ENCODE measurements at places on chromosomes 5 and 9. TPM values are rescaled to one million over a fixed set of nuclear protein-coding genes. Genes with fewer than 3 reads are reported as not detected.
A peak's percentile ranks its signal among the peaks of the same experiment; 100 is the strongest.

SLC25A2 gene
- not detected for polyA plus RNA-seq

NEUROG1 gene
- polyA plus RNA-seq, result not detected

ADGRD2 gene
- polyA plus RNA-seq, result not detected

NUTM2F gene
- polyA plus RNA-seq, result not detected

ZNF367 gene
- polyA plus RNA-seq, result 1.8 TPM

PFN3 gene
- not detected for polyA plus RNA-seq

DNA sequence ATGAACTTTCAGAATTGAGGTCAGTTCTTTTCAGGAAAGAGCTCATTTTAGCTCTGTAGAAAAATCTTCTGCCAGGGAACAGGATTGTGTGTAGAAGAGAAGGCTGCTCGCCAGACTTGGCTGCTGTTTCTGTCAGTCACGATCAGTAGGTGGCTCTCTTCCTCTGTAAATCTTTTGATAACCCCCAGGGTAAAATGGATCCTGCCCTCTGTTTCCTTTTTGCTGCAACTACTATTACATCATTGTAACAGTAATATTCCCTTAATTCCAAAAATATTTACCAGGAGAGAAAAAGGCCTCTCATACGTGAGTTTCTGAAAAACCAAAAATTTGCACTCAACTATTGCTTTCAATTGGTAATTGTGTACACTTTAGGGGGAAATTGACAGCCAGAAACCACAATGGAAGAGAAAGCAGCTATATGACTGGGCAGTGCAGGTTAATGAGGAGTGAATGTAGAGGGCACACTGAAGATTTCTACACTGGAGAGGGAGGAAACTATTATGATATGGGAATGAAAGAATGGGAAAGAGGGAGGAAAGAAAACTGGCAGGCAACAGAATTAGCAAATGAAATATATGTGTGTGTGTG, 12.3 kb downstream of the IFNA21 start:
- H3K36me3 ChIP-seq, result no peaks in the 10 kb centered on the region
- no peaks in the 10 kb centered on the region for H3K27me3 ChIP-seq
- H3K27ac ChIP-seq, result no peak overlapping the region
- H3K4me3 ChIP-seq, result no peak overlapping the region

GRCh38 chr5:170629566-170630175, 125.9 kb downstream of the KCNIP1 start:
- no peak overlapping the region for H3K27ac ChIP-seq
- H3K27me3 ChIP-seq, result no peaks in the 10 kb centered on the region
- peak; percentile 52 for DNase-seq
- no peaks in the 10 kb centered on the region for H3K36me3 ChIP-seq

- no peak for DNase-seq
- no peak overlapping the region for H3K4me3 ChIP-seq
- H3K4me1 ChIP-seq, result no peaks in the 10 kb centered on the region
- no peaks in the 10 kb centered on the region for H3K27me3 ChIP-seq
- no peaks in the 10 kb centered on the region for H3K36me3 ChIP-seq
Observed at GRCh38 chr9:130518943-130519799, 60.2 kb upstream of the FUBP3 start.

DNA sequence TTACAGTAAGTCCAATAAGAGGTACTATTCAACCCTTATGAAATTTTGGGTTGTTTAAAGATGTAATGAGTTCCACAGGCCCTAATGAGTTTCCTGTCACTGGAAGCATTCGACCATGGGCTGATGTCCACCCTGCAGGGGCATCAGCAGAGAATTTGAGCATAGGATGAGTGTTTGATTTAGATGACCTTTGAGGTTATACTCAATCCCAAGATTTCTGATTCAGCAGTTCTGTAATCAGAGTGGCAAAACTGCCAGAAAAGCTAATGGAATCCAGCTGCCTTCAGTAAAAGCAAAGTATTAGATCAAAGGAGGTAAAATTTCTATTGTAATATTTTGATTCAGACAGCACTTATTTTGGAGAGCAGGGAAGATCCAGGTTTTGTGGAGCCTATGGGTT, 68.3 kb downstream of the COX7C start:
- no peak for DNase-seq
- H3K4me1 ChIP-seq, result no peaks in the 10 kb centered on the region
- H3K27me3 ChIP-seq, result no peaks in the 10 kb centered on the region
- no peaks in the 10 kb centered on the region for H3K36me3 ChIP-seq
- H3K4me3 ChIP-seq, result no peak overlapping the region

DNA sequence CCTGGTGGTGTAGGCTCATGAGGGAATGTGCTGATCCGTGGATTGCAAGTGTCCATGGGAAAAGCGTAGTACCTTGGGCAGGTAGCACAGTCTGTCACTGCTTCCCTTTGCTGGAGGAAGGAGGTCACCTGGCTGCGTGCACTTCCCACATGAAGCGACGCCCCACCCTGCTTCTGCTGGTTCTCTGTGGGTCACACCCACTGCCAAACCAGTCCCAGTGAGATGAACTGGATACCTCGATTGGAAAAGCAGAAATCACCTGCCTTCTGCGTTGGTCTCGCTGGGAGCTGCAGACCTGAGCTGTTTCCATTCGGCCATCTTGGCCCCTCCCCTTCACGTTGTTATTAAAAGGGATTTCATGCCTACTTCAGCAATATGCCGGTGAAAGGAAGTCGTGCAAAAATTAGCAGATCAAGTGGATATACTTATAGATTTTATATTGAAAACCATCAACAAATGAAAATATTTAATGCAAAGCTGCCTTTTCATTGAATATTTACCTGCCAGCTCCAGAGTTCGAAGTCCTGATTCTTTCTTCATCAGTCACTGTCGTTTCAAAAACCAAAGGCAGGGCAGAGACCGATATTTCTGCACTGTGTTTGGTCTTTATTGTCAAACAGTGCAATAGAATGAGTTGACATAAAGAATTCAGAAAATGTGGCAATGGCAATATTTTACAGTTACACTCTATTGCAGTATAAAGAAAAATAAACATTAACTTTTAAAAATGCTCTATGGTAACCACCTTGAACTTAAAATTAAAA, 123.2 kb downstream of the JAKMIP2 start:
- no peak overlapping the region for H3K27ac ChIP-seq
- no peaks in the 10 kb centered on the region for H3K4me1 ChIP-seq
- no peaks in the 10 kb centered on the region for H3K27me3 ChIP-seq

DNA sequence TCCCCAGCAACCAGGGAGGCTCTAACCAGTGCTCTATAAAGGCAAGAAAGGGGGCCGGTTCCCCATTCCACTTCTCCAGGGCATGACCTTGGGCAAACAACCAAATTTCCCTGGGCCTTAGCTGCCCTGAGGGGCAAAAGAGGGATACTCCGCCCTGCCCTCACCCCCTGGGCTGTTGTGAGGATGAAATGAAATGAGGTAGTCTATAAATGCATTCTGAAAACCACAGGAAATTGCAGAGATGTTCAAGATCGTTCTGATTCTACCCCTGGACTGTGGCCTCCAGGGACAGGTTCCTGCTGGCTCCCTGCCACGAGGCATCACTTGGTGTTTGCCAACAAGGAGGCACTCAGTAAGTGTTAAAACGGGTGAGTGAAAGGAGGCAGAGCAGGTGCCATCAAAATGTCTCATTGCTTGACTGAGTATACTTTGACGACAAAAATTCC, 5.7 kb downstream of the RAPGEF1 start:
- H3K36me3 ChIP-seq, result no peaks in the 10 kb centered on the region
- H3K4me1 ChIP-seq, result peaks cover 82% of the 10 kb centered on the region
- peak overlapping the region; percentile 73 for H3K27ac ChIP-seq
- DNase-seq, result no peak
- no peaks in the 10 kb centered on the region for H3K27me3 ChIP-seq

DNA sequence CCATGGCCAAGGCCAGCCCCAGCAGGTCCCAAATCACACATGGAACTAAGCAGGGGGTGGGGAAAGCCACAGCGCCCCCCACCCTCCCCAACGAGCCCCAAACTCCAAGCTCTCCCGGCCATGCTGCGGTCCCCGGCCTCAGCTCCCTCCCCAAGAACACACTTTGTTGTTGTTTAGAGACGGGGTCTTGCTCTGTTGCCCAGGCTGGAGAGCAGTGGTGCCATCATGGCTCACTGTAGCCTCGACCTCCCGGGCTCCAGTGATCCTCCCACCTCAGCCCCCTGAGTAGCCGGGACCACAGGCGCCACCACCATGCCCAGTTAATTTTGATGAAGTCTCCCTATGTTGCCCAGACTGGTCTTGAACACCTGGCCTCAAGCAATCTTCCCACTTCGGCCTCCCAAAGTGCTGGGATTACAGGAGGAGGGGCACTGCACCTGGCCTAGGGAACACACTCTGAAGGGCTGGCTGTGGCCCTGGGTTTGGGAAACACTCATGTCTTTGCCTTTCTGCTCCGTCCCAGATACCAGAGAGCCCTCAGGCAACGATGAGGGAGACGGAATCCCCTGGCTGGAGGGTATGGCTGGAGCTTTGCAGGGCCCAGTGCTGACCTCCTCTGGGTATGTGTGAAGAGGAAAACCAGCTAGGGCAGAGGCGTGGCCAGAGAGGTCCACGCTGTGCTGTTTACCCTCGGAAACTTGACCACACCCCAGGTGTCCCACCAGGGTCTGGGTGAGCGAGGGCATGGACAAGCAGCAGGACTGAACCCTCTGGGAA, 53.2 kb upstream of the UBAC1 start:
- H3K27ac ChIP-seq, result peak overlapping the region; percentile 83
- H3K4me3 ChIP-seq, result no peak overlapping the region
- peak; percentile 53 for DNase-seq

DNA sequence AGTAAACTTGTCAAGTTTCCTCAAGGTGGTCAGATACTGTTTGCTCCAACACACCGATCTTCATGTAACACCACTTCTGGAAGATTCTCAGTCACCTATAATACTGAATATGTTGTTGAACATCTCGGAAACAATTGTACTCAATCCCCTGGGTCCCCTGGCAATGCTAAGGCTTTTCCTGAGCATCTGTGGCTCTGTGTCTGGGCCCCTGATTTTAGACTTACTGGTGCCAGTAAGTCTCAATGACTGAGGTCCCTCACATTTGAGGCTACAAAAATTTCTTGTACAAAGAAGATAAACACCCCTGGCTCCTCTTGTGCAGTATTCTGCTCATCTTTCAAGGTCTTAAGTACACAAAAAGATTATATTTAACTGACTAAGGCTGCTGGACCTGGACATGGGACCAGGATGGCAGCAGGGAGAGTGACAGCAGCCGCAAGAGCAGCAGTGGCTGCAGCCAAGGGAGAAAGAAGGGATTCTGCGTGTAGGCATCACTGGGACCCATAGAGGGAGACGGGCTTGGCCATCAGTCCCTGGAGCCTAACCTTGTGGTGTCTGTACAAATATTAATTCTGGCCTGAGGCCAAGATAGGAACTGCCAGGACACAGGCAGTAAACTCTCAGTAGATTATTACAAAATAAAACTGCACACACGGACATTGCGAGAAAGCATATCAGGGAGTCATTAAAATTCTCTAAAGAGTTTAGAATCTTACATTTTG, 49.0 kb upstream of the TNPO1 start:
- H3K4me3 ChIP-seq, result no peak overlapping the region
- H3K27ac ChIP-seq, result no peak overlapping the region
- no peaks in the 10 kb centered on the region for H3K36me3 ChIP-seq
- DNase-seq, result no peak

GRCh38 chr5:155872629-155873220, 454.2 kb upstream of the SGCD start:
- H3K36me3 ChIP-seq, result no peaks in the 10 kb centered on the region
- DNase-seq, result no peak
- no peak overlapping the region for H3K4me3 ChIP-seq
- H3K27ac ChIP-seq, result no peak overlapping the region
- H3K27me3 ChIP-seq, result no peaks in the 10 kb centered on the region

- H3K36me3 ChIP-seq, result no peaks in the 10 kb centered on the region
- H3K27me3 ChIP-seq, result no peaks in the 10 kb centered on the region
- no peak overlapping the region for H3K27ac ChIP-seq
- no peaks in the 10 kb centered on the region for H3K4me1 ChIP-seq
- no peak for DNase-seq
Observed at GRCh38 chr9:86034863-86035734, 64.3 kb downstream of the GOLM1 start.

DNA sequence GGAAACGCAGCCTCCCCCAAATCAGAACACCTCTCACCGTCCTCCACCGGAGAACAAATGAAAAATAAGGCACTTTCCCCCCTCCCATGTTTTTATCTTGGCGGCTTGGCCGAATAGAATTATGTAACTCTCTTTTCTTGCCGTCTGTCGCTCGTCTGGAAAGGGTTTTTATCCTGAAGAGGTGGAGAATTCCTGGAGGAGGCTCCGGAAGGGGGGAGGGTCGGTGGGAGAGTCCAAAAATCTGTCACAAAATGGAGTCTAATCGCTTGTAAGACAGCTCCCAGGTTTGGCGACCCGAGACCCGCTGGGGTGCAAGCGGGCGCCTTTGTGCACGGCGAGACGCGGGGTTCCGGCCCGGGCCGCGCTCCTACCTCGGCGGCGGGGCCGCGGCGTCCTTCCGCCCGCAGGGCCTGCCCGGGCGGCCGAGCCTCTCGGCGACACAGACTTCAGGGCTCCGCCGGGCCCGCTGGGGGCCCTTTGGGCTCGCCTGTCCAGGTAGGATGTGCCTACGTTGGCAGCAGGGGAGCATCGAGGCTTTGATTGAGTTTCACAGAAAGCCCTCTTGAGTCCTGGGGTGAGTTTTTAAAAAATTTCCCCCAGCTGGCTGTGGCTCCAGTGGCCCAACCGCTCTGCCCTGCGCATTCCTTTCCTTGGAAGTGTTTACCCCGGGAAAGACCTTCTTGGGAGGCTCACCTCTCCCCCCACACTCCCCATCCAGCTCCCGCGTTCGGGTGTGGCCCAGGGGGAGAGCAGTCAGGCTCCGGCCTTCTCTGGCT, 5.0 kb downstream of the LMX1B start:
- H3K27me3 ChIP-seq, result peaks cover 96% of the 10 kb centered on the region
- no peak overlapping the region for H3K4me3 ChIP-seq
- no peak overlapping the region for H3K27ac ChIP-seq
- H3K36me3 ChIP-seq, result no peaks in the 10 kb centered on the region
- DNase-seq, result no peak
- peaks cover 32% of the 10 kb centered on the region for H3K4me1 ChIP-seq

DNA sequence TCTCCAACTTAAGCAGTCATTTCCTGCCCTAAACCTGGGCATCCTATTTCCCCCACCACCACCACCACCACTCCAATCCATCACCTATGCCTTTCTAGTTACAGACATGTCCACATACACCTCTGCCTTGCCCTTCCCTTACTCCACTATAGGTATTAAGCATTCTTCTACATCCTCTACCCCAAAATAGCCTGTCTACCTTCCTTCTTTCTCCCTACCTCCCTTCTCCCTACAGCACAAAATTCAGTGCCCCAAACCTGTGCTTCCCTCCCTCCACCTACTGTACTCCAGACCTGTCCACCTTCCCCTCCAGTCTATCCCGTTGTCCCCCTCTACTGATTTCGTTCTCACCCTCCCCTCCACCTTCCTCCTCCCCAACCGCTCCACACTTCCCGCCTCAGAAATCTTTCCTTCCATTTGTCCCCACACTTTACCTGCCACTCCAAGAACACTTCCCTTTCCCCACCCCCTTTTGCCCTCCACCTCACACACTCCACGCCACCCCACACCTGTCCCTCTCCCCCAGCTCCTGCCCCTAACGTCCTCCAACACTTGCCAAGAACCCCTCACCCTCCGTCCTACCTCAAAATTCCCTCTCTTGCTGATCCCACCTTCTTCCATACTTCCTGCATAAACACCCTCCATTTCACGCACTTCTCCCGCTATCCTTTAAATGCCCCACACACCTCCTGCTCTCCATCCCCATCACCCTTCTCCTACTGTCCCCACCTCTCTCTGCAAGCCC, 1.6 kb downstream of the STRBP start:
- peaks cover 14% of the 10 kb centered on the region for H3K4me1 ChIP-seq
- H3K27ac ChIP-seq, result no peak overlapping the region
- no peaks in the 10 kb centered on the region for H3K36me3 ChIP-seq
- no peaks in the 10 kb centered on the region for H3K27me3 ChIP-seq

GRCh38 chr9:90860826-90861225, 59.2 kb downstream of the SYK start:
- H3K27ac ChIP-seq, result no peak overlapping the region
- no peak overlapping the region for H3K4me3 ChIP-seq
- DNase-seq, result no peak
- H3K36me3 ChIP-seq, result no peaks in the 10 kb centered on the region
- H3K27me3 ChIP-seq, result no peaks in the 10 kb centered on the region

All from sigmoid colon (tissue), 7 donors.